ENCODE measurements at places on chromosomes 2 and 18.

- DNase-seq: no peak
These were observed 139.4 kb upstream of the HAAO start for GRCh38 chr2:42931818-42932195.

GRCh38 chr2:120936476-120937334 lies 201.0 kb downstream of the GLI2 start:
- no peak for DNase-seq

- DNase-seq: no peak
These were observed 236.7 kb upstream of the BOD1L2 start for GRCh38 chr18:56910237-56910636.

GRCh38 chr2:120904830-120905234 lies 169.2 kb downstream of the GLI2 start:
- no peak for DNase-seq

GRCh38 chr2:212537726-212538304 lies 787 bp downstream of the ERBB4 start:
- DNase-seq: no peak

DNA sequence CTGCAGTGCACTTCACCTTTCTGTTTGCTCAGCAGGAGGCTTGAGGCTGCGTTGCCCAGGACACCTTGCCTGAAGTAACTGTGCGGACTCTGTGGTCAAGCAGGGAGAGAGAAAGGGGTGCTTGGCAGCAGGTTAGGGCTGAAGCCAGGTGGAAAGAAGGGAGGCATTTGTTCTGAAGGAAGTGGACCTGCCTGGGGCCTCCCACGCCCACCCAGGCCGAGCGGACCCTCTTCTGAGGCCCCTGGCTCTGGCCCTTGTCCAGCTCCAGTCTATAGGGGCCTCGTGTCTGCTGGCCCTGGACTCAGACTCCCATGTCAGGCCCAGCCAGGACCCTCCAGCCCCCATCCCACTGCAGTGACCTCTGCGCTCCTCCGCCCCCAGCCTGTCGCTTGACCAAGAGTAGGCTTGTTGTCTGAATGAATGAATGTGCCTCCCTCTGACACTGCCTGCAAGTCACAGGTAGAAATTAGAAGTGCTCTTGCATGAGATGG lies 2.5 kb downstream of the SNED1 start:
- no peak for DNase-seq

GRCh38 chr2:223566396-223566795 lies 35.8 kb downstream of the SCG2 start:
- no peak for DNase-seq

DNA sequence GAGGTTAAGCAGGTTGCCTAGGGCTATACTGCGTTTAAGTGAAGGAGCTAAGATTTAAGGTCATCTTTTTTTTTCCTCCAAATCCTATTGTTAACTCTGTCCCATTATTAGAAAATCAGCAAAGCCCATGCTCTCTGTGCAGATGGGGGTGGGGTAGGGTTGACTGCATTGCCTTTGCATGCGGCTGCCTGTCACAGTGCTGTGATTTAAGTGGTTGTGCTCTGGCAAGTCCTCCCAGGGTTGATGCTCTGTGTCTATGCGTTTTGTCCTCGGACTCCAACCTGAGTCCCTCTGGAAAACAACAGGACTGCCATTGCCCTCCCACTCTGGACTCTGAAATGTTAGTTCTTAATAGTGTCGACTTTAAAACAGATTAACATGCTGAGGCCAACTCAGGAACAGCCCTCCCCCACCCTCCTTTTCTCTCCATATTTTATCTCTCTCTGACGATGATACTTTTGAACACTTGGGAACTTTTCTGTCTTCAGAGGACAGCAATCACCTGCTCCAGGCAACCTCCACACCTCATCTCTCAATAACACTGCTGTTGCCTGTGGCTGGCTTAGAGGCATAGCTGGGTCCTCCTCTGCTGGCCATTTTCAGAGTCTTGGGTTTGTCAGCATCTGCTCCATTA lies 5.8 kb downstream of the FHOD3 start:
- DNase-seq: no peak

GRCh38 chr2:58899692-58900091 lies 658.6 kb upstream of the FANCL start:
- no peak for DNase-seq

DNA sequence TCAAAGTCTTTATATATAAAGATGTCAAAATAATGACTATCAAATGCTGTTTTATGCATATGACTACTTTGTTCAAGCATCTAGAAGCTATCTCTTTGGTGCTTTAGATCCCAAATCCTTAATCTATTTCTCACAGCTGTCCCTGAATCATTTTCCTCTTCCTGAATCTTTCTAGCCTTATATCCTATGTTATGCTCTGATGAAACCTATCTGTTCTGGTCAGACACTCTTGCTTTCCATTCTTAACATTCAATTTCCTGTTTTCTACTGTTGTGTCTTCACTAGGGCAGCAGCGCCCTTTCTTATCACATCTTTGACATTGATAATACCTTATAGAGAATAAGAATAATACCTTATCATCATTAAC lies 6.3 kb upstream of the PARD3B start:
- no peak for DNase-seq

GRCh38 chr18:63878343-63878742 lies 9.2 kb upstream of the SERPINB2 start:
- DNase-seq: no peak

- DNase-seq: no peak
These were observed 17.9 kb upstream of the NEUROD1 start for GRCh38 chr2:181698223-181698622.

- no peak for DNase-seq
These were observed 85.1 kb downstream of the ARL4C start for GRCh38 chr2:234411793-234412192.

- DNase-seq: no peak
These were observed 68.8 kb upstream of the CDC42EP3 start for GRCh38 chr2:37740164-37740739.

DNA sequence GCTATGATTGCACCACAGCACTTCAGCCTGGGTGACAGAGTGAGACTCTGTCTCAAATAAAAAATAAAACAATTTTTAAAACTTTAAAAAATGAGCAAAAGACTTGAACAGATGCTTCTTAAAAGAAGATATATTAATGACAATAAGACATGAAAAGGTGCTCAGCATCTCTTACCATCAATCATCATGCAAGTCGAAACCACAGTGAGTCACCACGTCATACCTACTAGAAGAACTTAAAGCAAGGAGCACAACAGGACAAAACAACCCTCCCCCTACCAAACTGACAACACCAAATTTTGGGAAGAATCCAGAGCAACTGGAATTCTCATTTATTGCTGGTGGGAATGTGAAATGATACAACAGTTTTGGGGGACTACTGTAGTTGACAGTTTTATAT lies 251.6 kb downstream of the BCL2 start:
- no peak for DNase-seq

DNA sequence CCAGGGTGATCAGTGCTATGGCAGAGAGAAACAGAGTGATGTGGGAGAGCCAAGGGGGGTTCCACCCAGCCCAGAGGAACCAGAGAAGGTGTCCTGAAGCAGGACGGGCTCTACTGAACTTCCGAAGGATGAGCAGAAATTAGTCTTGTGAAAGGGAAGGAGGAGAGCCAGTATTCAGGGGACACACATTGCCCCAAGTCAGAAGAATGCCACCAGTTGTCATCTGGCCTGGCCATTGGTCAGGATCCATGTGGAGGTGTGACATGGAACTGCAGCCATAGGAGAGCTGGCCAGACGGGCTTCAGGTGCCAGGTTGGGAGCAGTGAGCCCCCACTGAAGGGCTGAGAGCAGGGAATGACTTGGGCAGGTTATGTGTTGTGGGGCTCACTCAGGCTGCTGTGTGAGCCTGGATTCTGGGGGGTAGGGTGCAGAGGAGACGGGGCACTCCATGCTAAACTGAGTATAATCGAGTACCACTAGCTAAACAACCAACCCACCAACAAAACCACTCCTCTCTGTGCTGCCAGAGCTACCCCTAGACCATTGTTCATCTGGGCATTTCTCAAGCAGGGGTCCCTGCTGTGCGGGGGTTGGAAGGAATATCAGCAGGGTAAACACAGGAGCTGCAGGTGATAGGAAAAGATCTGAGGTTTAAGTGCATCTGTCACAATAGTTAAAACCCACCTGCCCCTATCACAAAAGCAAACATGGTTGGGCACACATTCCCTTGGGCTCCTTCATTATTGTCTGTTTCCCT lies 25.3 kb downstream of the MARCO start:
- no peak for DNase-seq

DNA sequence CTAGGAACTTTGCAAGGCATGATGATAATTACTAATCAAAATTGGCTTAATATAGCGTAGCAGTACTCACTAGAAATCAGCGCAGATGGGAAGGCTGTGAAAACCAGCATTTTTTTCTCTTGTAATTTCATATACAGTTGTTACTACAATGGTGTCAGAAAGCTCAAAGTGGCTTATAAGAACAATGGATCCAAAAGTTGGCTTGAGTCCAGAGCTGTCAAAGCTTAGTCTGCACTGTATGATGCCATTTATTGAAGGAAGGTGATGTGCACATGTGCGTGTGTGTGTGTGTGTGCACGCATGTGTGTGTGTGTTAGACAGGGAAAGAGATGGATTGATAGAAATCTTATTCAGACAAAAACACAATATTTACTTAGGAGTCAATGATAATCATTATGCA lies 341.3 kb downstream of the TGIF1 start:
- DNase-seq: no peak

GRCh38 chr2:28995765-28996750 lies 15.0 kb downstream of the TOGARAM2 start:
- DNase-seq: no peak

DNA sequence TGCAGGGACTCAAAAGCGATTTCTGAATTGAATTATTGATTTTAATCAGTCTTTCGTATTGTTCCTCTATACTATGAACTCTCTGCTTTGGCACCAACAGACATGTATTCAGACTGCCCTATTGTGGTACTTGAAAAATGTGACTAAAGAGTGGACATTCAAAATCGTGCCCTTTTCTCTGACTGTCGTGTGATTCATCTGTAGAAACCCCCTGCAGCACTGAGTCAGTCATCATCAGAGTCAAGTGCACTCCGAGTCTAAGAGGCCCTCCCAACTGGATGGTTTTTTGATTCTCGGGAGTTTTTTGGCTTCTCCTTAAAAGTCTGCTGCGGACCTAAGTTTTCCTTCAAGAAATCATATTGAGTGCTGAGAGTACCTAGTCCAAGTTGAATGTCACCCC lies 96.4 kb upstream of the FOSL2 start:
- no peak for DNase-seq

DNA sequence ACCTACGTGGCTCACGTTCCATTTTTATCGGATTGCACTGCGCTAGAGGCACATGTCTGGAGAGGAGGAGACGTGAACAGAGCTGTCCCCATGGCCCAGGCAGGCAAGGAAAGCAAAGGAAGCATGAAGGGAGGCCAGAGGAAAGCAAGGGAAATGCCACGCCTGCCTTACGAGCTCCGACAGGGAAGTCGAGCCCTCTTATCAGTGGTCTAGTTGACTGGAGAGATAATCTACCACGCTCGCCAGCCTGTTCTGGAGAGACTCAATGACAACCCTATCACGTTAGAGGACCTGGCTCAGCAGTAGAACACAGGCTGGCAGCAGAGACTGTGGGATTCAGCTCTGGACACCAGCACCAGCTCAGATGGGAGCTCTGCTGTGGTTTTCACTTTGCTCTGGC lies 202.6 kb upstream of the ID2 start:
- DNase-seq: no peak

- no peak for DNase-seq
These were observed 121.8 kb downstream of the CDC42EP3 start for GRCh38 chr2:37549598-37549997.

GRCh38 chr2:68237404-68237803 lies 14.9 kb downstream of the PPP3R1 start:
- no peak for DNase-seq

GRCh38 chr2:34853646-34854045 lies 1254.5 kb upstream of the FAM98A start:
- no peak for DNase-seq

GRCh38 chr2:152426801-152427200 lies 91.8 kb downstream of the FMNL2 start:
- no peak for DNase-seq

DNA sequence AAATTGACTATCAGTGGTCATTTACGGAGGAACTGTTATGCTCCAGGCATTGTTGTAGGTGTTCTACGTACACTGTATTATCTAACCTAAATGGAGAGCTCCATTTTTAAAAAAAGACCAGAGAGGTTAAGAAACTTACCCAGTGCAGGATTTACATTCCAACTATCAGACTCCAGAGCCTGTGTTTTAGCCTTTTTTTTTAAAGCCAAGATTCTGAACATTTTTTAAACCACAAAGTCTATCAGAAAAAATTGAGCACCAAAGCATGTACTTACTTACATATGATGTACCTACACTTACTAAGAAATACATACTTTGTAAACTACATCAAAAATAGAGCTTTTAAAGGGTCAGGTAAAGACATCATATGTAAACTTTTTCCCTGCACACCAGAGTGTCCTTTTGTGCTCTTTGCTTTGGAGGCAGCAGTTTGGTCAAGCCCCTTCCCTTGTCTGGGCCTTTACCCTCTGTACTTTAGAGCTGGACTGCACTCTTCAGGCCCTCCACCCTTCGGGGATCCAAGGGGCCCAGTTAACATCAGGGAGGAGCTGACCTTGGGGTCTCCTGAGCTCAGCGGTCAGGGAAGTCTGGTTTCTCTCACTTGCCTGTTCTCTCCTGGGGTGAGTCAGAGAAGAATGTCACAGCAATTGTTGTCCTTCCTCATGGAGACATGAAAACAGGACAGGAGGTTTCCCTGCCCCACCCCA lies 58.4 kb downstream of the ITGB1BP1 start:
- no peak for DNase-seq

DNA sequence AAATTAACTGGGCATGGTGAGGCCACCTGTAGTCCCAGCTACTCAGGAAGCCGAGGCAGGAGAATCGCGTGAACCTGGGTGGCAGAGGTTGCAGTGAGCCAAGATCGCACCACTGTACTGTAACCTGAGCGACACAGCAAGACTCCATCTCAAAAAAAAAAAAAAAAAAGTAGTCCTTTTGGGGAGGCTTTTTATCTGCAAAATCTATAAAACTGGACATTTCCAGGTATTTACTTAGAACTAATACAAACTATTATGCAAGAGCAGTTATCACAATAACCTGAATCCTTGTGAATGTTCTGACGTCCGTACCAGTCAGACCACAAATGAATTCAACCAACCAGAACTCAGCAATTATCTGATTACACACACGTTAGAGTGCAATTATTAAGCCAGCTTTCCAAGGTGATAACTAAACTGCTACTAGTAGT lies 8.8 kb upstream of the RAPH1 start:
- DNase-seq: no peak

DNA sequence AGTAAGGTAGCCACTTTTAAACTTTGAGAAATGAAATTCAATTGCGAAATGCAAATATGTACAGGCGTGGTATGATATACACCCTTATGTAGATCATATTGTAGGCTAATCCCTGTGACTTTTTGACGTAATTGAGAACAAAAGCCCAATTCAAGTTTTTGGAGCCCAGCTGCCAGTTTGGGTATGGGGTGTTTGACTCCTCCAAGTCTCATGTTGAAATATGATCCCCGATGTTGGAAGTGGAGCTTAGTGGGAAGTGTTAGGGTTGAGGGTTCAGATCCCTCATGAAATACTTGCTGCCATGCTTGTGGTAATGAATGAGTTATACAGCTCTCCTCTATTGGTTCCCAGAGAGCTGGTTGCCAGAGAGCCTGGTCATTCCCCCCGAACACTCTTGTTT lies 1666.8 kb downstream of the SUCLG1 start:
- DNase-seq: no peak

Data from stimulated activated CD8-positive, alpha-beta memory T cell treated with anti-CD3 and anti-CD28 coated beads, Interleukin-4, amount 100 ng/mL, for 1 hour (primary cell).